Amniotic stem cell (primary cell): ENCODE measurements at places on chromosomes 4 and X.

DNA sequence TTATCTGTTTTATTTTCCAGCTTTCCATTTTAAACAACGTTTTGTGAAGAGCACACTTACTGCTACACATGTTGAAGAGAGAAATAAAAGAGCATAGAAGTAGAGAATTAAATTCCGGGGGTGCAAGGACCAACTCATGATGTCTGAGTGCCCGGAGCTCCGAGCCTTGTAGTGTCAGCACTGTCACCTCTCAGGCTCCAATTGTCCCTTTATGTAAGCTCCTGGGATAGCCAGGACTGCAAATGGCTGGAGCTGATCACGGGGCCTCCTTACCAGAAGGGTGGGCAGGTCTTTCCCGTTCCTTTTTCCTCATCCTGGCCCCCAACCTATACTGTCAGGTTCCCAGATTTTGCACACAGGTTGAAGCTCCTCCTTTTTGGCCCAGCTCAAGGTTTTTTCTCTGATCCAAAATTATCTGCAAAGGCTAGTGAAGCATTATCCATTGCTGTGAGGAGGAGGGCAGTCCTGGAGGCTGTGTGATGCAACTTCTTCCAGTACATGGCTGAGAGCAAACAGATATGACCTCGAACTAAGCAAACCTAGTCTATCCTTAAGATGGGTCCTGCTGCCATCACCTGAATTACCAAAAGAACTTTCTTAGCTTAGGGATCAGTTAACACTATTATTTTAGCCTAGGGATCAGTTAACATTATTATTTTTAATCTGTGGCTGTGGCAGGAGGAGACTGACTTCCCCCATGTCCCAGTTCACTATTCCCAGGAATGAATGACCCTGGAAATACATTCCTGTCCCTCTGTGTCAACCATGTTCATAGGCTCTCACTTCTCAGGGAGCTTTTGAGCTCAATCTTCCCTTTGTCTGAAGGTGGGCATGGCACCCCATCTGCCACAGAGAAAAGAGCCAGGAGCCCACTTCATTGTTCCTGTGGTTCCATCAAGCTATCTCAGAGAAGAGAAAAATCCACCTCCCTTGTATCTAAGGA, at the start of gene FGG:
TSS of gene FGG (minus strand) at position 185 of the 943 bp plus-strand sequence. CDS start at position 138, 47 bp downstream.
- DNase-seq: no peak

DNA sequence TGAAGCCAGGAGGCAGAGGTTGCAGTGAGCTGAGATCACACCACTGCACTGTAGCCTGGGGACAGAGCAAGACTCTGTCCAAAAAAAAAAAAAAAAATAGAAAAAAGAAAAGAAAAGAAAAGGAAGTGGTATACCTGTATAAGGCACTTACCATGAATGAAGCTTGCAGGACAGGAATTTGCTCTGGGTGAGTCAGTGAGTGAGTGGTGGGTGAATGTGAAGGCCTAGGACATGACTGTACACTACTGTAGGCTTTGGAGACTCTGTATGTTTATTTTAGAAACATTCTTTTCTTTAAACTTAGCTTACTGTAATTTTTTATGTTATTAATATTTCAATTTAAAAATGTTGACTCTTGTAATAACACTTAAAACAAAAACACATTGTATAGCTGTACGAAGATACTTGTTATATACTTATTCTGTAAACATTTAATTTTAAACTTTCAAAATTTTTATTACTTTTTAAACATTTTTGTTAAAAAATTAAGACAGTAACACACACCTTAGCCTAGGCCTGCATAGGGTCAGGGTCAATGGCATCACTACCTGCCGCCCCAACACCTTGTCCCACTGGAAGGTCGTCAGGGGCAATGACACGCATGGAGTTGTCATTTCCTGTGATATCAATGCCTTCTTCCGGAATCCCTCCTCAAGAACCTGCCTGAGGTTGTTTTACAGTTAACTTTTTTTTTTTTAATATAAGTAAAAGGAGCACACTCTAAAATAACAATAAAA, 78.7 kb downstream of the CLNK start:
- DNase-seq: peak; percentile 24

- no peak for DNase-seq
Observed at GRCh38 chrX:123311486-123311885, 127.4 kb downstream of the GRIA3 start.

DNA sequence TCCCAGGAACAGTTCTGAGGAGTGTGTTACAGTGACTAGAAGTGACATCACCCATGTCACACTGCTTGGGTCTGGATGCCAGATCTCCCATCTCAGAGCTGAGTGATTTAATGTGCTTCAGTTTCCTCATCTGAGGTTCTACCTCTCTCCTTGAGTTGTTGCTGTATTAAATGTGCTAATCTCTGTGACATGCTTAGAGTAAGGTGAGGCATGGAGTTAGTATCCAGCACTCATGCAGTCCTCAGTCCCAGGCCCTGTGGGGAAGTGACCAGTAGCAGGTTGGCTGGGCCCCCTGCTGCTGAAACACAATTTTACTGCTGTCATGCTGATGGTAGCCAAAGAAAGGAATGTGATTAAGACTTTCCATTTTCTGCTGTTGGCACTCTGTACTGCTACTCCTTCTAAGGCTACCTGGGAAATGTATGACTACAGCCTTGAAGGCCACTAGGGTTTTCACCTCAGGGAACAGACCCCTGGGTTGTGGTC, 639.6 kb downstream of the MID1IP1 start:
- no peak for DNase-seq

GRCh38 chrX:133921764-133922389, 63.5 kb downstream of the GPC3 start:
- no peak for DNase-seq

DNA sequence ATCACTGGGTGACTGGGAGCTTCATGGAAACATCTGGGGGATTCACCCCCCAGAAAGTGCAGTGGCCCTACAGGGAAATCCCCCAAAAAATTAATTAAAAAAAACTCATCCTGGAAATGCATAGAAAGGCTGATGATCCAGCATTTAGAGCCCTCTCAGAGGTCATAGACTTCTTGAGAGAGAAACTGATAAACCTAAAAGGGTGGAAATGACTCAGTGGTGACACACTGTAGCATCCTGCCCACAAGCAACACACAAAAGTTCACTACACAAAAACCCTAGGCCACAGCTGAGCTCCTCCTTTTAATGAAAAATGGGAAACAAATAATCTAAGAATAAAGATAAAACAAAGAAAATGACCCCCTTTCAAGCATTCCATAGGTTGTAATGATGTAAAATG, 911.5 kb downstream of the GLUD2 start:
- no peak for DNase-seq

- DNase-seq: no peak
Observed at GRCh38 chr4:143358923-143359643, 22.4 kb downstream of the GAB1 start.

DNA sequence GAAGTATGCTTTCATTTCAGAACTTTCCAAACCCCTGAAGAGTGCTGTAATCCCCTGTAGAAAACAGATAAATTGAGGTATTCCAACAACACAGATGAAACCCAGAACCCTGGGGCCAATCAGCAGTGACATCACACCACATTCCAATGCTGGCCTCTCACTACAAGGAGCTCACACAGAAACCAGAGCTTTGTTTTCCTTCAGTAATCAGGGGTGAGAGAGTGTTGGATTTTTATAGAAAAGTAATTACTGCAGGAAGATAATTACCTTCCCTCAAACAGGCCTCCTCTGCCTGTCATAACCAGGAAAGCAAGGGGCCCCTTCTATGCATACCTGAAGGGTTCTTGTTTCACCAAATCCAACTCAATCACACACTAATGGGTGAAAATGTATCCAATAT, 246.2 kb downstream of the SCFD2 start:
- peak; percentile 46 for DNase-seq
